ENCODE measurements at places on chromosomes 16 and 17. TPM values are rescaled to one million over a fixed set of nuclear protein-coding genes. Genes with fewer than 3 reads are reported as not detected.

Gene TP53TG3
- total RNA-seq = not detected

Gene KRT33A
- total RNA-seq = not detected

Gene KRT20
- total RNA-seq = not detected

Gene METTL16
- total RNA-seq = 21.6 TPM

Gene SOX9
- total RNA-seq = 2.1 TPM

Gene SPECC1
- 18.8 TPM for total RNA-seq

Gene USP32
- 51.0 TPM for total RNA-seq

Gene ZNF19
- 1.6 TPM for total RNA-seq

Gene NOG
- 19.9 TPM for total RNA-seq

Gene FDXR
- 35.5 TPM for total RNA-seq

Data from HFFc6 (cell line).